ENCODE measurements at places on chromosomes 7 and 10.

GRCh38 chr7:149217570-149217969, 21.9 kb upstream of the ZNF212 start:
- no peak for DNase-seq

GRCh38 chr7:6691103-6691502, 15.6 kb downstream of the ZNF12 start:
- no peak for DNase-seq

DNA sequence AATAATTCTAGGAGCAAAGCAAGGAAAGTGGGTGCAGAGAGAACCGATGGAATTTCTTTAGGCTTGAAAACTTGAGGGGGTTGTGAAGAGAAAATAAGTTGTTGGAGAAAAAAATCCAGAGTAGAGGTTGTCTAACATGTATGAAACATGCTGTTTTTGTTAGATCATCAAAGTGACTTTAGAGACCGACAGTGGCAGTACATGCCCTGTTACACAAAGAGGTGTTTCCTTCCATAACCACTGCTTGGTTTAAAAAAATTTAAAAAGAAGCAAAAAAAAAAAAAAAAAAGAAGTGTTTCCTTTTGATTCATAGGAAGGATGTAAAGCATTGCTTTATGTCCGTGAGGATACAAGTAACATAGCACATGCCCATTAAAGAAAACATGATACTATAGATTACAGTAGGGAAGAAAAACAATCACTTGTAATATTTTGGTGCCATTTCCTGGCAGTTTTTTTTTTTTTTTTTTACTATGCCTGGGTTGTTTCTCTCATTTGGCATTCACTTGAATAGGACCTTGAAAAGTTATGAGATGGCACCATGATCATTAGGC, 6.1 kb downstream of the ENTPD1 start:
- no peak for DNase-seq

DNA sequence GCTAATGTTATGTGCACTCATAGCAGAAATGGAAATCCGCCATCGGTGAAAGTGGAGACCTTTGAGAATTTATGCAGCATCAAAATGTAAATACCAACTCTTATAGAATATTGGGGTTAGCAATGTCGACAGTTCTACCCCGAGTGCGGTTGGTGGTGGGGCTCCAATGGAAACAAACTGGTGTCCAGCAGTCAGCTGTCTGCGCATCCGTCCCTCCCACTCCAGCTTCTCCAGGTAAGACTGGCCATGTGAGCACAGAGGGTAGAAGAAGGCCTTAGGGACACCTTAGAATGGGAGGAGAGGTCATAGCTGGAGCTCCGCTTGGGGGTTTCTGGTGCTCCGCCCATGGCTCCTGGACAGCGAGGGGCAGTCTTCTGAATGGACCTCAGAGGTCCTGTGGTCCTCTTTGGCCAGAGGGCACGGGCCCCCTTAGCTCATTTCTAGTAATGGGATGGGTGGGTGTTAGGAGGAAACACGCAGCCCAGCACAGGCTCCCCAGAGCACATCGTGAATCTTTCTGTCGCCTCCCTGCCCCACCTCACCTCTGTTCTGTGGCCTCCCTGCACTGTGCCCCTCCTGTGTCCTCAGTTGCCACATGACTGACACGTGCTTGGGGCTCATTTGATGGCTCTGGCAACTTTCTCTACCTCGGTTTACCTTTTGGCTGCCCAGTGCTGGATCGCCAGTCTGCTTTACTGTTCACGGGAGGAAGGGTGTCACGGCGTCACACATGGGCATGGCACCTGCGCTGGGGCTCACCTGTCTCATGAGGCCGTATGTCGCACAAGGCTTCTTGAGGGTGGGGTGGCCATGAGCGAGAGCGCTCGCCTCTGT, 50.0 kb downstream of the MGMT start:
- DNase-seq: no peak

- no peak for DNase-seq
Measured at GRCh38 chr7:145732521-145732920, 384.1 kb upstream of the CNTNAP2 start.

DNA sequence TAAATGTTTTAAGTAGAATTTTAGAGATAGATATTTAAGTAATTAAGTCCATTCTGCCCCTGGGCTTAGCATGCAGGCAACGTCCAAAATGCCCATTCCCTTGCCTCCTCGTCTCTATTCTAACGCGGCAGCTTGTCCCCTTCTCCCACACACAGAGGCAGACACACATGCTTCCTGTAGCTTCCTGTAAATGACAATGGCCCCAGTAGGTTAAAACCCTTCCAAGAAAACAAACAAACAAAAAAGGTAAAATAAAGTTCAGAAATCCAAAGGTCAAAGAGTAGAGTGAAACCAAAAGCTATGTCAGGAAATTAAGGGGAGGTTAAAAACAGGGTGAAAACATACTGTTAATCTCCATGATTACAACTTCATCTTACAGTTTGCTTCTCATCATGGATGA, 857.6 kb downstream of the GATA3 start:
- DNase-seq: no peak

GRCh38 chr7:98779800-98780587, 89.8 kb downstream of the TMEM130 start:
- DNase-seq: no peak

- no peak for DNase-seq
Measured at GRCh38 chr10:129322933-129323820, 143.9 kb upstream of the MGMT start.

GRCh38 chr7:7565746-7566650, 686 bp upstream of the MIOS start:
- no peak for DNase-seq

- DNase-seq: no peak
Measured at GRCh38 chr7:141891336-141891735, 24.9 kb upstream of the OR9A4 start.

- no peak for DNase-seq
Measured at GRCh38 chr10:16653224-16653623, 131.5 kb upstream of the C1QL3 start.

DNA sequence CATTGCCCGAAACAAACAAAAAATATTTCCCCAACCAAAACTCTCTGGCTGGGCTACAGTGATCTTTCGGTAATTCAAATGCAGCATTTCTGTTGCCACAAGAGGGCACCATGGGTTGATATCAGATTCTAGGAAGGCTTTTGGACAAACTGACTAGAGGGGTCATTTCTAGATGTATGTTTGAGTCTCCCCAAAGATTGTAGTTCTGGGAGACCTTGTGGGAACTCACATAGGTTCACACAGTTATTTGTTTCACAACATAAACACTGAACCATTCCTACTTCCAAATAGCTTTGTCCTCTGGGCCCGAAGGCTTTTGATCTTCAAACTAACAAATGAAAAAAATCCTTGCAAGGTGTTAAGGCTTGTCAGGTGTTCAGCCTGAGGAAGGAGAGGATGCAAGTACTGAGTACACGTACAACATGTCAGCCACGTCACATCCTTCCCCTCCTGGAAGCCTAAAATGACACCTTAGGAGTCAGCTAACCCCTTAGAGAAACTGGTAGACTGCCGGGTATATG, 37.0 kb upstream of the IL15RA start:
- DNase-seq: no peak

DNA sequence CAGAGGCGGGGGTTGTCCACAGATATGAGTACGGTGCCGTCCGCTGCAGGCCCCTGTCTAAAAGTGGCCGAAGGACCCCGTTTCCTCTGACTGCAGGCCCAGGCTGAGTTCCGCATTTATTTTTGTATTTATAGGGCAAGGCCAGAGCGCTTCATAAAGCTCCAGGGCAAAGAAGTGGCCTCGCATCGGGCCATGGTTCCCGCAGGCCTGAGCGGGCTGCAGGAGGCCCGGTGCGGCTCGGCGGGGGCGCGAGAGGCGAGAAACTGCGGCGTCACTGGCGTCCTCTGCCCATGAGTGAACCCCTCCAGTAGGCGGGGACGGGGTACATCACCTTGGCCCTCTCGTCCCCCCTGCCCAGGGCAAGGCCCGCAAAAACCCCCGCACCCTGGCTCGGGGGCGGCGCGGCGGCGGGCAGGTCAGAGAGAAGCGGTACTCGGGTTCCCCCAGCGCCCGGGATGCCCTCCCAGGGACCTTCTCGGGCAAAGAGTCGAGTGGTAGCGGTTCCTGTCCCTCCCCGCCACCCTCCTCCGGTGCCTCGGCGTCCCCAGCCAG, 355.7 kb downstream of the DNAJB6 start:
- no peak for DNase-seq

DNA sequence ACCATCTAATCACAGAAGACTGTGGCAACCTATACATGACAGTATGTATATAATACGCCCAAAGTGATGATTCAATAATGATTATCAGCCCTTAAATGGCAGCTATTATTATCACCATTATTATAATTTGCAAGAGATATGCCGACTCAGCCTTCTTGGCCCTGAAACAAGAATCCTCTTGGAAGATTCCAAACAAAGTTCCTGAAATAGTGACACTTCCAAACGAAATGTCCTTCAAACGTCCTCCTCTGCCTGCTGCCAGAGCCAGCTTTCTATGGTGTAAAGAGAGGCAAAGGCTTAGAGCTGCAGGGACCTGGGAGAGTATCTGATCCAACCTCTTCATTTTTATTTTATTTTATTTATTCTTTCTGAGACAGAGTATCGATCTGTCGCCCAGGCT, 36.0 kb downstream of the NRAP start:
- DNase-seq: no peak

- no peak for DNase-seq
Measured at GRCh38 chr10:4532976-4533375, 293.0 kb upstream of the AKR1E2 start.

- no peak for DNase-seq
Measured at GRCh38 chr7:121151774-121152221, 163.3 kb downstream of the CPED1 start.

DNA sequence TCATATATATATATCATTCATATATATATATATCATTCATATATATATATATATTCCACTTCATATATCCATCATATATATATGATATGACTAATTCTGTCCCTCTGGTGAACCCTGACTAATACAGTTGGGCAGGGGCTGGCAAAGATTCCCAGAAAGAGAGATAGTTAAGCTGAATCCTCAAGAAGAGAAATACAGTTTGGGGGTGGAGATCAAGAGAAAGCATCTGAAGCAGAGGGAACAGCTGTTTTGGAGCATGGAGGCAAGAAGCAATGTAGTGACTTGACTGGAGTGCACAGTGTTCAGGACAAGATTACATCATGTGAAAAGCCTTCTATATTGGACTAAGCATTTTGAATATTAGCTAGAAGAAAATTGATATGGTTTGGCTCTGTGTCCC, 540.7 kb downstream of the MAGI2 start:
- DNase-seq: no peak

- no peak for DNase-seq
Measured at GRCh38 chr10:123150986-123151736, 3.0 kb upstream of the BUB3 start.

DNA sequence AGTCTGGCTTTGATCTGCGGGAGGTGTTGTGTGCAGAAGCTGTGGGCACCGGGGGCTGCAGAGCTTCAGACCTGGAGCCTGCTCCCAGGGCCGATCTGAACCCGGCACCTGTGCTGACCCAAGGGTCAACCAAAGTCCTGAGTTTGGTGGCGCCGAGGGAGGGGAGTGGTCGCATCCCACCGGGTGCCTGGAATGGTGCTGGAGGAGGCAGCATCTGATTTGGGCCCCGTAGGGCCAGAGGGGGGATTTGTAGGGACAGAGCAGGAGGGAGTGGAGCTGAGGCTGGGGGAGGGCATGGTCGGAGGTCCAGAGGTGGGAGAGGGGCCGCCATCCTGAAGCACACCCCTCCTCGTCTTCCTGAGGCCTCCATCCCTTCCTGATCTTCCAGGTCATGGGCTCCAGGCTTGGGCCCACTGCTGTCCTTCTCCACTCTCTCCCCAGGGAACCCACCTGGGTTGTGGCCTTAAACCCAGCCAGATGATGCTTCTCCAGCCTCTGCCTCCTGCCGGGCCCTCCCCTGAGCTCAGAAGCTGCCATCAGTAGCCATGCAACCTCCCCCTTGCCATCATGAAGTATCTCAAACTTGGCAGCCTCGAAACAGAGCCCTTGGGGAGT, 112.9 kb downstream of the LHPP start:
- no peak for DNase-seq

DNA sequence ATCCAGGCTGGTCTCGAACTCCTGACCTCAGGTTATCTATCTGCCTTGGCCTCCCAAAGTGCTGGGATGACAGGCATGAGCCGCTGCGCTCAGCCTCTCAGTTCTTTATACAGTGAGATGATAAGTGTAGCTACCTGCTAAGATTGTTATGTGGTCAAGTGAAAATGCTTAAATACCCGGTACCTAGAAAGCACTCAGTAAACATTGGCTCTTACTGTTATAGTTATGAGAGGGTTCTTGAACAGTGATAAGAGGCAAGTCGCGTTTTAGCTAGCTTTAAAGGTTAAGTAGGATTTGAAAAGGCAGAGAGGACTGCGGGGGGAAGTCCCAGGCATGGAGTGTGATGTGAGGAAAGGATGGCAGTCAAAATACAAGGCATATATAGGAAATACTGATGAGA, 4.5 kb downstream of the ZKSCAN1 start:
- DNase-seq: no peak

DNA sequence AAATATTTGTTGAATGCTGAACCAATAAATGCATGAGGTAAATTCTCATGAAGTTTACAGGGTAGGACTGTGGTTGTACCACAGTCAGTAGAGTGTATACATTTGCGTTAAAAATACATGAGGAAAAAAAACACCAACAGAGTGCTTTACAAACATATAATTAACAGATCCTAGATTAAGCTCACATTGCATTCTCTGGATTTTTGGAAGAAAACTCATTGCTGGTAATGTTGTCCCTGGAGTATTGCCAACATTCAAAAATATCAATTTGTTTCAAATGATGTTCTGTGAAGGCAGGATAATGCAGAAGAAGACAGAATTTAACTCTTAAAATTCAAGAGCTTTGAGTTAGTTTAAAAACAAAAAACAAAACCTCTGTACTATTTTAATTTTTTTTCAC, 95.5 kb downstream of the MBL2 start:
- DNase-seq: no peak

GRCh38 chr10:72709041-72709440, 17.1 kb downstream of the MCU start:
- DNase-seq: no peak

DNA sequence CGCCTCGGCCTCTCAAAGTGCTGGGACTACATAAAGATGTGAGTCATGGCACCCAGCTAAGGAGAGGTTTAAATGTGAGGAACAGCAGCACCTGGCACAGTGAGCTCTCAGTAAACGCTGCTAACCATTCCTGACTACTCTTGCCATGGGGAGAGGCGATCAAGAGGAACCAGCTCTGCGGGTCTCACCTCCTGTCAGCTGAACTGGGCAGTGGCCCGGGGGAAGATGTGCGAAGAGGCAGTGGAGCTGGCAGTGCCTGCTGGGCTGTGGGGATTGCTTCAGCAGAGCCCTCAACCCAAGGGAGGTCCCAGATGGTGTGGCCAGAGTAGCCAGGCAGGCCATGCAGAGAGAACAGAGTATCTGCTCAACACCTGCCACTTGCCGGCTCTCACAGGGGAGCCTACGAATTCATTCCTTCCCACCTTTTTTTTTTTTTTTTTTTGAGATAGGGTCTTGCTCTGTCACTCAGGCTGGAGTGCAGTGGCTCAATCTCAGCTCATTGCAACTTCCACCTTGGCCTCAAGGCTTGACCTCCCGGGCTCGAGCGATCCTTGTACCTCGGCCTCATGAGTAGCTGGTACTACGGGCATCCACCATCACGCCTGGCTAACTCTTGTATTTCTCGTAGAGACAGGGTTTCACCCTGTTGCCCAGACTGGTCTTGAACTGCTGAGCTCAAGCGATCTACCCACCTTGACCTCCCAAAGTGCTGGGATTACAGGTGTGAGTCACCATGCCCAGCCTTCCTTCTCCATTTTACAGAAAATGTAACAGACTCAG, 6.8 kb downstream of the POLM start:
- no peak for DNase-seq

Measured in mesothelial cell of epicardium (in vitro differentiated cells).